ENCODE measurements at places on chromosomes 1 and 21.

GRCh38 chr1:26799479-26800142, 11.9 kb downstream of the PIGV start:
- DNase-seq: no peak

DNA sequence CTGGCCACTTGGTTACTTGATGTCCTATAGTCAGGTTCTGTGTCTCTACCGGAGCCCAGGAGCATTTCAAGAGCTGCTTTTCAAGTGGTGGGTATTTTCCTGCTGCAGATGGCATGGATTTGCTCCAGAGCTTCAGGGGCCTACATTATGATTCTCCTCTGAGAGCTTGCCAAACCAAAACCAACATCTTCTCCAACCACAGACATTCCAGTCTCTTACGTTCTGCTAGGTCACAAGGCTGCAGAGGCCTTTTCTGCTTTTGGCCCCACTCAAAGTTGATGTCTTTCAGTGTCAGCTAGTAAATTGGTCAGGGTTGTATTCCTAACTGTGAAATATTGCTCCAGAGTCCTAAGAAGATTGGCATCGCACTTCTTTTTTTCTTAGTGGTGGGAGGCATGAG, 14.7 kb upstream of the AQP10 start:
- DNase-seq: no peak

GRCh38 chr1:109783436-109783835, 19.7 kb upstream of the EPS8L3 start:
- DNase-seq: no peak

DNA sequence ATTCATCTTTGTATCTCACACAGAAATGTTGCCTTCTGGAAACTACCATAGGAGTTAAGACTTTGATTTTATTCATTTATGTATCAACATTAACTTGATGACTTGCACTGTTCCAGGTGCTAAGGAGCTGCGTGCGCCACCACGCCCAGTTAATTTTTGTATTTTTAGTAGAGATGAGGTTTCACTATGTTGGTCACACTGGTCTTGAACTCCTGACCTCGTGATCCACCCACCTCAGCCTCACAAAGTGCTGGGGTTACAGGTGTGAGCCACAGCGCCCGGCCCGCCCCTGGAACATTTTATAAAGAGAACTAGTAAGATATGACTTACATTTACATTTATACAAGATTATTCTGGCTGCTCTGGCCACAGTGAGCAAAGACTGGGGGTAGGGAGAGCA, 252.2 kb downstream of the FAF1 start:
- DNase-seq: no peak

DNA sequence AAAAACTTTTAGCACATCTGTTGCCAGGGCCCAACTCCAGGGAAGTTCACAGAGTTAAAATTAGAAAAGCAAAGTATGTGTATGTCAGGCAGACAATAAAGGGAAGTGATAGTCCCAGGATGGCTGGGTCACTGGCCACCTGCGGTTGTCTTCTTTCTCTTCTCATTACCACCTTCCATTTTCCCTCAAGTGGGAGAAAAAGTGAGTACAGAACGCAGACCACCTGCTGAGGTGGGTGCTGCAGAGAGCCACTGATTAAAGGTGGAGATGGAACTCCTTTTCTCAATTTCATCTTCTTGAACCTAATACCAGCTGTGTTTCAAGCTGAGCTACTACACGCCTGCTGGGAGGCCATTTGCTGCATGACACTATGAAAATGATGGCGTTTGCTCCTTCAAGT, 88.8 kb upstream of the PDE4B start:
- no peak for DNase-seq

DNA sequence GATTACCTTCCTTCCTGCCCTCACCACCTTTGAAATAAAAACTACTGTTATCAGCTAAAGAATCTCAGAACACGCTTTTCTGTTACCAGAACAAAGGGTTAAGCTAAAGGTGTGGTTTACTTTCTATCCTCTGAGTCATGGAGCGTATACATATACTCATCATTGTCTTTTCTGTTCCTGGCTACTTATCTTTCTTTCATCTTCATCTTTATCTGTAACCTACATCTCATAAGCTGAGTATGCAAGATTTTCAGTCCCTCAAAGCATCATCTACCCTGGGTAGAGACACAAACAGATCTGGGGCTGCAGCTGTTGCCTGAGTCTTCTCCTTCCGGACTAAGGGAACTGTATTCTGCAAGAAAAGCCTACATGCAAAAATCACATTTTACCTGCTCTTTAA, 75.6 kb downstream of the LMO4 start:
- no peak for DNase-seq

GRCh38 chr1:205013683-205014367, 29.2 kb upstream of the CNTN2 start:
- peak; percentile 4 for DNase-seq

DNA sequence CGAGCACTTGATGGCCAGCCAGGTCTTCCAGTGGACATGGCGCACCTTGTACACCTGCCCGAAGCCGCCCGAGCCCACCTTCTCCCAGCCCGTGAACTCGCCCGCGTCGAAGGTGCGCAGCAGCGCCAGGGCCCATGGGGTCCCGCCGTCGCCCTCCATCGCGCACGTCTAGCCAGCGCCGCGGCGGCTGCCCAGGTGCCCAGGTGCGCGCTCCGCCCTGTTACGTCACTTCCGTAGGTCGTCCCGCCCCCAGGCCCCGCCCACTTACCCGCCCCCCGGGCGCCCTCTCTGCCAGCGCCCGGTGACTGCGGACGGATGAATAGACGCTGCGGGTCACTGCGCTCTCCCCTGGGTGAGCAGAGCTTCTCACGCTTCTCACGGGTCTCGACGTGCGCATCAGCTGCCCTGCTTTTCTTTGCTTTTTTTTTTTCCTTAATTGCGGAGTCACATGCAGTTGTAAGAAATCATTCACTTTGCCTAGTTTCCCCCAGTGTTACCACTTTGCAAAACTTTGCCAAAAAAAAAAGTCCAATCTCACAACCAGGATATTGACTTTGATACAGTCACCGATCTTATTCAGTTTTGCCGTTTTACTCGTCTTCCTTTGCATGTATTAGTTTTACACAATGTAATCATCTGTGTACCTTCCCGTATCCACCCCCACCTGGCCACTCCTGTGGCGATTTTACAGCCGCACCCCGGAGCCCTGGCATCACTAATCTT, at the start of gene RIPK4:
TSS of gene RIPK4 (minus strand) at position 170 of the 723 bp plus-strand sequence. CDS start at position 159, 11 bp downstream.
- DNase-seq: no peak

- no peak for DNase-seq
Measured at GRCh38 chr1:182111496-182111895, 50.0 kb upstream of the ZNF648 start.

DNA sequence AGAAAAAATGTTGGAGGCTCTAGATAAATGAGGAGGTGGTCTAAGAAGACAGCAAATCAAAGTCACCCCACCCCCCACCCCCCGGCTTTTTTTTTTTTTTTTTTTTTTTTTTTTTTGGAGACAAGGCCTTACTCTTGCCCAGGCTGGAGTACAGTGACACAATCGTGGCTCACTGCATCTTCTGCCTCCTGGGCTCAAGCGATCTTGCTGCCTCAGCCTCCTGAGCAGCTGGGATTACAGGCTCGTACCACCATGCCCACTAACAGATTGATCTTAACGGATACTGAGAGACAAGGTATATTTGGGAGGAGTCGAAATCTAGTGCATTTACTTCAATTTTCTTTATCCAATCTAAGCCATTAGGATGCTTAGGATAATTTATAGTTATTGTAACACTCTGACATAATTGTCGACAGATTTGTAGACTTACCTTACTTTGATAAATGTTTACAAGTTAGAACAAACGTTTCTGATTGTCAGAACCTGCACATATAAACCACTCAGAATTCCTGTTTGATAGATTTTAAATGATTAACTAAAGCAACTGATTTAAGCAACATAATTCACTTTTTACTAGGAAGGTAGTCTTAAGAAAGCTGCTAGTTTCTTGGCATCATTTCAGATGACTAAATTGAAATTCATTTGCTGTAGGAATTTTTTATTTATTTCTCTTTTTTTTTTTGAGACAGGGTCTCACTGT, 33.7 kb upstream of the NBL1 start:
- DNase-seq: no peak

GRCh38 chr1:178241057-178241456, 147.2 kb downstream of the RASAL2 start:
- DNase-seq: no peak

GRCh38 chr21:44049606-44050005, 37.5 kb downstream of the TRAPPC10 start:
- no peak for DNase-seq

DNA sequence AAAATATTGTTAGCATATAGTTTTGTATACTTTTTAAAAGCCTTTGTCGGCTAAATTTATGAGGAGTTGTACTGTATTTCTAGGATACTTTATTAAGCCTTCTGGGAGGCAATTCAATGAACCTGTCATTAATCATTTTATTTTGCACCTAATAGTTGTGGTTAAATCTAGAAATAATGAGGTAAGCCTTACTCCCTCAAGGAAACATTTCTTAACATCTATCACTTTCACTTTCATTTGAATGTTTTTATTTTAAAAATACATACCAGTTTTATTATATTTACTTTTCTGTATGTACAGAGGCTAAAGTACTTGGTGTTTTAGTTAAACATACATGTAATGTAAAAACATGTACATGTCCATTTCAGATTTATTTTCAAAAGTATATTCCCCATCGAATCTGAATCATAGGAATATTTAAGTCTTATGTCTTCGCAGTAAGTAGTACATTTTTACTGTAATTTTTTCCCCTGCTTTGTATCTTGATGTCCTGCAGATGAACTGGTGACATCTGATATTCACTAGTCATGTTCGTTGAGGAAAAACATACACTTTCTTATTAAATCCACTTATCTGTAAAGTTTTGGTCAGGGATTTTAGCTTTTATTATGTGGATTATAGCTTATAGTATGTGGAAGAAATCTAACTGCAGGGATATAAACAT, 82.8 kb downstream of the DISP1 start:
- DNase-seq: no peak

DNA sequence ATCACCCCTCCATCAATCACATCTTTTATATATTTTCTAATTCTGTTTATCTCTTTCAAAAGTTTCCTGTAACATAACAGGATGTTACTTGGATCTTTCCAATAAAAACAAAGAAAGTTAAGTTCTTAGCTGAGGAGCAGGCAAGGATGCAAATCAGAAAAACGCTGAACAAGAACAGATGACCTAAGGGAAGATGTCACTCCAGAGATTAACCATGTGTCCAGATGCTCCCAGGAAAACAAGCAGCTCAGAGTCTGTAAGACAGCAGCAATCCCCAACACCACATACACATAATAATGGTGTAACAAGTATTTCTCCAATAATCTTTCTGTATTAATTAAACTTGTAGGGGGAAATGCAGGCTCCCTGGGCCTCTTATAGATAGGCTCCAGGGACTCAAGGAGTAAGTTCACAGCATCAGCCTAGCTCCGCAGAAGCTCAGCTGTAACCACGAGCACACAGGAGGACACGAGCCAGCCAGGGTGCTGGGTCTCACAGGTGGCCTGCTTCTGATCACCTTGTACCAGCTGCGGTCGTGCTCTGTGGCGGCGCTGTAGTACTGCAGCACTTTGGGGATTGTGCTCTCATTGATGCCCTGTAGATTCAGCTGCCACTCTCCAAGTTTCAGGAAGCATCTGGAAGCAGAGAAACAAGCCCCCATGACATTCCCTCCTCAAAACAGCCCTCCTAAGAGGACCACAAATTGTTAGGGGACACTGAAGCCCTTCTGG, 33.1 kb upstream of the EXOSC10 start:
- DNase-seq: no peak

DNA sequence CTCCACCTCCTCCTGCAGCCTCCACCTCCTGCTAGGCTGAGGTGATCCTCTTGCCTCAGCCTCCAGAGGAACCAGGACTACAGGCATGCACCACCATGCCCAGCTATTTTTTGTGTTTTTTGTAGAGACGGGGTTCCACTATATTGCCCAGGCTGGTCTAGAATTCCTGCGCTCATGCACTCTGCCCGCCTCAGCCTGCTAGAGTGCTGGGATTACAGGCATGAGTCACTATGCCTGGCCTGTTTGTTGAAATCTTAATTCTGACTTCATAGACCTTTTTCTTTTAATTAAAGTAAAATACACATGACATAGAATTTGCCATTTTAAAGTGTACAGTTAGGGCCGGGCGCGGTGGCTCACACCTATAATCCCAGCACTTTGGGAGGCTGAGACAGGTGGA, 42.7 kb downstream of the FAAP20 start:
- no peak for DNase-seq

GRCh38 chr1:162347281-162347680, 29.4 kb downstream of the SPATA46 start:
- DNase-seq: no peak

DNA sequence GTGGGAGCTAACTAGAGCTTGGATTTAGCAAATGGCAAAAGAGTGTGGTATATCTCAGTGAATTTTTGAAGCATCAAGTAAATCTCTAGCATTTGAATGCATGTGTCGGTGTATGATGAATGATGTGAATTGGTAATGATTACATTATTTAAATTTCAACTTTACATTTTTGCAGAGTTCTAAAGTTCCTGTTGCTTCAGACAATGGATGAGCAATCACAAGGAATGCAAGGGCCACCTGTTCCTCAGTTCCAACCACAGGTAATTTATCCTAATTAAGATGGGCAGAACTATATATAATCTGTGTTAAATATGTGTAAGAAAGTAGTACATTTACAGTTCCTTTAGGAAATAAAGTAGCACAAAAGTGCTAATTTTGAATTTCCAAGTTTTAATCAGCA, 75.6 kb downstream of the NEK7 start:
- no peak for DNase-seq

GRCh38 chr1:235511470-235512240, 7.4 kb upstream of the B3GALNT2 start:
- no peak for DNase-seq

DNA sequence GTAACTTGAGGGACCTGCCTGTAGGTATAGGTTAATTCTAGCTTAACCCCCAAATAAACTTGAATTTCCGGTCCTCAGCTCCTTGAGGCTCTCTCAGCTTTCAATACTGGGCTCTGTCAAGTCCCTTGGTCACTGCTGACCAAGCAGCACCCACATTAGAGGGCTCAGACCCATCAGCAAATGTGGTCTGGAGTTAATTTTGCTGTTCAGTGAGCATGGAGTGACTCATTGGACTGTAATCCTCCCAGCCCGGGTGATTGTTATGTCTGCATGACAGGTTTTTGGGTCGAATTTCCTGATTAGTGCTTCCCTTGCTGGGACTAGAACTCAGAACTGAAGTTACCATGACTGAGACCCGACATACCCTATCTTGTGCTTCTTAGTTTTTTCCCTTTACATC, 130.6 kb downstream of the URB2 start:
- DNase-seq: peak; percentile 9

All from fibroblast of skin of left biceps (primary cell).